ENCODE measurements at places on chromosomes 7 and 10. TPM values are rescaled to one million over a fixed set of nuclear protein-coding genes. Genes with fewer than 3 reads are reported as not detected.

DNA sequence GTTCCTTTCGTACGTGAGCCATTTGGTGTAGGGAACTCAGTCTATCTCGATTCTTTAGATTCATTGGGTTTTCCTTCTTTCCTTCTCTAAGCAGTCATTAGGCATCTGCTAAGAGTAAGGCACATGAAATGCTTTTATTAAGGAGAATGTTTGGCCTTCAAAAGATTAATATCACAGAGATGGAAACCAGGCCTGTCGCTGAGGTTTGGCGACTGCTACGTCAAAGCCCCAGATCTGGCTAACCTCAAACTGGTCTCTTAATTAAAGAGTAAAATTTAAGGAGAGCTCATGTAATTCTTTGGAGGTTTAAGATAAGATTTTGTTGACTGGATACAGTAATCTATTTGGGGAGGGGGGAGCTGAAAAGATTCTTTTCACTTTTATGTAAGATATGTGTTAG lies 189.8 kb downstream of the JCAD start:
- DNase-seq: no peak

The PDSS1 gene
- total RNA-seq: 42.7 TPM

GRCh38 chr7:46486256-46487206 lies 565.5 kb upstream of the IGFBP3 start:
- DNase-seq: peak; percentile 80

DNA sequence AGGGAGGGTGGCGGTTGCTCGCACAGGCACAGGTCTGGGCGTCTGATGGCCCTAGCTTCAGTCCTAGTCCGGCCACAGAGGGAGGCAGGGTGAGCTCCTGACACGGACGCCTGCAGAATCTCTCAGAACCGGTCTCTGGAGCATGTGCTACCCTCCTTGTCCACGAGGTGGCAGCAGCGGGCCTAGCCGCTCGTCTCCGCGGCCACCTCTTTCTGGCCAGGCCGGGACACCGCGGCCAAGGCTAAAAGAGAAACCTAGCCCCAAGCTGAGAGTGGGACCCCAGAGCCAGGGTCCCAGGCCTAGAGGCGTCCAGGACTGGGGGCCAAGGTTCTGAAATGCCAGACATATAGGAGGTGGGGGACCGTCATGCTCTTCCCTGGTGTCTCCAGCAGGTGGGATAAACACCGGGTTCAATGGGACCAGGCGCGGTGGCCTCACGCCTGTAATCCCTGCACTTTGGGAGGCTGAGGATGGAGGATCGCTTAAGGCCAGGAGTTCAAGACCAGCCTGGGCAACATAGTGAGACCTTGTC lies 3.2 kb upstream of the LAT2 start:
- DNase-seq: peak; percentile 79

Data from HT1080 (cell line).